Astrocyte of the hippocampus (primary cell): ENCODE measurements at places on chromosomes 2 and 18.

DNA sequence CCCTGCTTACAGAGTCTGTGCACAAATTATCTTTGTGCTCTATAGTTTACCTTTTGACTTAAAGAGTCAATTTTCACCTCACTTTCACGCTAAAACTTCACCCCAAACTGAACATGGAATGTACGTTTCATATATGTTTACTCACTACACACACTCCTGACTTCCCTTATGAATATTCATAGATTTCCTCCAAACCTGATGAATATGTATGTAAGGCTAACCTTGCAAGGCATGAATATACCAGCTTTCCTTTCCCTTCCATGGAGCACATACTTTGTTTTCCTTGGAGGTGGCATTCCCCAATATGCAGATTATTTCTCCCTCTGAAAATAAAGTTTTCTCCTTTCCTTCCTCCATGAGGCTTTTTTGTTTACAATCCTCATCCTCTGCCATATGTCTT, 48.4 kb upstream of the GPR39 start:
- no peak for DNase-seq

- DNase-seq: no peak
Measured at GRCh38 chr18:38664929-38665328, 1099.3 kb upstream of the CELF4 start.

- DNase-seq: no peak
Measured at GRCh38 chr2:64137567-64137966, 6.7 kb downstream of the PELI1 start.

GRCh38 chr2:135916207-135916606, 40.0 kb upstream of the MCM6 start:
- DNase-seq: peak; percentile 62

DNA sequence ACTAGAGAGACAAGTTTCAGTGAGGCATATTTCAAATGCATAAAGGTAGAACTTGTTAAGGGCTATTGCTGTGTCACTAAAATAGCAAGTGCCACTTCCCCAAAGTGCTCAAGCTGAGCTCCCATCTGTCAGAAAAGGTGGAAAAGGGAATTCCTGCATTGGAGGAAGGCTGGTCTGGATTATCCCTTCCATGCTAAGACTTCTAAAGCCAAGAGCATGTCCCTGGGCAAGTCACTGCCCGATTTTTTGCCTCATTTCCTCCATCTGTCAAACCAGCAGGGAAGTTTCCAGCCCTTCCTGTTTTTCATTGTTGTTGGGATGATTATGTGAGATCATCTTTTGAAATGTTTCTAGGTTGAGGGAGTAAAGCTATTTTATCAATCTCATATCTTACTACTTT, 175.5 kb downstream of the SETBP1 start:
- no peak for DNase-seq

DNA sequence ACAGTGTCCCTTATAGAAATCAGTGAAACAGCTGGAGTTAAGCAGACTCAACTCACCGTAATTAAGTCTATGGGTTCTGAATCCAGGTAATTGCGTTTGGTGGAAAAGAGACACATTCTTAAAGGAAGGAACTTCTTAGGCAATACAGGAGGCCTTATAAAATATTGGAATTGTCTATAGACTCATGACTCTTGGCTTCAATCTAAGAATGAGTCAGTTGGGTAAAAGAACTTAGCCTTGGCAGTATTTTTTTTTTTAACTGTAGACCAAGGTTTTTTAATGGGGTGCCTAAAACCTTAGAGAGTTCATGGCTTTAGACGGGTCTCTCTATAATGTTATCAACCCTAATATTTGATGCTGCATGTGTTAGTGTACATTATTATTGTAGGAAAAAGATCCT, 47.6 kb downstream of the CCDC85A start:
- no peak for DNase-seq
